Activated CD4-positive, alpha-beta memory T cell treated with anti-CD3 and anti-CD28 coated beads, Interleukin-2, amount 10 ng/mL, durations not matched to agents 7 days and 5 days (primary cell): ENCODE measurements at places on chromosomes 5 and 9.

DNA sequence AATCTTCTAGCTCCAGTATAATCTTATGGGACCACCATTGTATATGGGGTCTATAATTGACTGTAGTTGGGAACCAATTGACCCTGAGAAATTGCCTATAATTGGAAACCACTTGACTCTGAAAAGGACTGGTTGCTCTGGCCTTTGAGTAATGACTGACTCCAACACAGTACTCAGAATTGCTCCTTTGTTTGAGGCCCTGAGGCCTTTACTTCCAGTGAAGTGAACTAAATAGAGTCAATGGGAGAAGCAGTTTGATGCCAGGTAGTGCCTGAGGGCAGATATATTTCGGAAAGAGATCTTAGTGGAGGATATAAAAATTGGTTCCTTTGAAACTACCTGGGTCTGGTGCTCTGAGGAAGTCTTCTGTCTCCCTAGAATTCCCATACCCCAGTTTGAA is 16.0 kb upstream of the TMEM171 start:
- DNase-seq, result no peak

DNA sequence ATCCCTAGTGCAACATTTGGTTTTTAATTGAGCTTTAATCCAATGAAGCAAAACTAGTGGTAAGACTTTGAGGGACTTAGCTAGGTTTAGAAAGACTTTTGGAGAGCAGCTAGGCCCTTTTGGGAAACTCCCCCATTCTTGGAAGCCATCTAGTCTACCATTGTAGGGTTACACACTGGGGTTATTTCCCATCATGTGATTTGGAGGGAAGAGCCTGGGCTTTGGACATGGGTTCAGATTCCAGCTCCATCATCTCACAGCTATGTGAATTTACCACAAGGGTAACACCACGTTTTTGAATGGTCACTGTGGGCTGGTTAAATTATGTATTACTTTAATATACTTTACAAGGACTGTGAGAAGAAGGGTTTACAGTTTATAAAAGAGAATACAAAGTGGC is 18.3 kb upstream of the TNFSF15 start:
- no peak for DNase-seq

- DNase-seq, result no peak
Observed at GRCh38 chr9:89601856-89602562, 2.8 kb upstream of the GADD45G start.

DNA sequence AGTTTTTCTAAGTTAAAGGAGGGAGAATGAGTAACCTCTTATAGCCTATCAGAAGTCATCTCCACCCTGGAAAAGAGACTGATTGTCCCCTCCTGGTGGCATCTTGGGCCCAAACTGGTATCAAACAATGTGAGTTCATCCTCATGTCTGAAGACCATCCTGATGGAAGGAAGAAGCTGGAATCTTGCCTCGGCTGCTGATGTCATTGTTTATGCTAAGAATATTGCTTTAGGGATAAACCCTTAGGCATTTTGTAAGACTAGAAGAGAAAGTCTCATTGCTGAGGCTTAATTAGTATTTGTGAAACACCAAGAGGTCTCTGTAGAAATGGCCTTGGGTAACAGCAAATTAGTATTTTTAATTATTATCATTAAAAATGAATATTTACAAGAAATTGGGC is 65.7 kb upstream of the KCNN2 start:
- no peak for DNase-seq

GRCh38 chr5:5271786-5272321 is 131.7 kb downstream of the ADAMTS16 start:
- no peak for DNase-seq

DNA sequence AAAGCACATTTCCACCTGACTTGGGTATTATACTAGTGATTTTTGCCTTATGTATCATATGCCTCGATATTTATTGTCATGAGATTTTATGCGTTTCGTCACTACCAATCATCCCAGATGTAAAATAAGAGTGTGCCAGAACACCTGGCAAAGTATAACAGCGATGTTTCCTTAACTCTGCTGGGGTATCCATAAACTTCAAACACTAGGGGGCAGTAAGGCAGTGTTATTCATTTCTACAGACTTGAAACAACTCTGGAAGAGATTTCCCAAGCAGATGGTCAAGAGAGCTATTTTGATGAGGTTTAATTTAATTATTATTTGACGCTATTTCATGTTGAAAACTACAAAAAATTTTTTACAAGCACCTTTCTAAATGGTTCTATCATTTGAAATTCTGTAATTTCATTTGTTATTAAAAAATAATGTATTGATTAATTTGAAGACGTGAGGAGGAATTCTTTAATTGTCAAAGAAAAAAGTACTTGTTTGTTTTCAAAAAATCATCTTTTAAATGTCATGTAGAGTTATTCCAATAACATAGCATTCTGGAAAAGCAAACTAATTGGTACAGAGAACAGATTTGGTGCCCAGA is 388.5 kb upstream of the CTNND2 start:
- DNase-seq, result no peak
